ENCODE measurements at places on chromosomes 4 and X. TPM values are rescaled to one million over a fixed set of nuclear protein-coding genes. Genes with fewer than 3 reads are reported as not detected.

DNA sequence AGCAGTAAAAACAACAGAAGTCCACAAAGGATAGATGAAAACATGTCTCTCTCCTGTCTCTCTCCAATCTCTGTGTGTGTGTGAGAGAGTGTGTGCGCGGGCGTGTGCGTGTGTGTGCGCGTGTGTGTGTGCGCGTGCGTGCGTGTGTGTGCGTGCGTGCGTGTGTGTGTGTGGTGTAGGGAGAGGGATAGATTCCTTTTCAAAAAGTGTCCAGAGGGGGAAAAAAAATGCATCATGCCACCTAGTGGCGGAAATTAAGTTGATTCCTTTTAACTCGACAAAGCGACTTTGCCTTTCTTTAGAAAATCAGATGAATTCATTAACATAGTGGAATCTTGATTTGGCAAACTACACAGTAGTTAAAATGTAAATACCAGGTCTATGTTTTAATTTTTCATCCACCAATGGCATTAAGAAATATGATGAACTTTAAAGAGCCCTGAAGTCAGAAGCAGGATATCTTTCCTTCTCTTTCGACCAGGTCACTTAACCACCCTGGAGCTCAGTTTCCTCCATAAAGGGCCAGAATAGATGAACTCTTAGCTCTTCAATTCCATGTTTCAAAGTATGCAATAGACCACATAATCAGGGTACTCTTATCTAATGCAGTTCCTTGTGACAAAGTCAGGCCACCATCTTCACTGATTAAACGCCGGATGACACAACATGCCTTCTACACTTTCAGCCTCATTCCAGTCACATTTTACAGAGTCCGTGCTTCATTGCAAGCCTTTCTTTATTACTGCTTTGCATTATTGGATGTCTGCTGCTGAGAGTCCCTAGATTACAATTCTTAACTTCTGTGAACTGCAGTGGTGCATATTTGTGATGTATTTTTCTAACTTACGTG, 162.8 kb downstream of the FBXO8 start:
- DNase-seq: no peak

DNA sequence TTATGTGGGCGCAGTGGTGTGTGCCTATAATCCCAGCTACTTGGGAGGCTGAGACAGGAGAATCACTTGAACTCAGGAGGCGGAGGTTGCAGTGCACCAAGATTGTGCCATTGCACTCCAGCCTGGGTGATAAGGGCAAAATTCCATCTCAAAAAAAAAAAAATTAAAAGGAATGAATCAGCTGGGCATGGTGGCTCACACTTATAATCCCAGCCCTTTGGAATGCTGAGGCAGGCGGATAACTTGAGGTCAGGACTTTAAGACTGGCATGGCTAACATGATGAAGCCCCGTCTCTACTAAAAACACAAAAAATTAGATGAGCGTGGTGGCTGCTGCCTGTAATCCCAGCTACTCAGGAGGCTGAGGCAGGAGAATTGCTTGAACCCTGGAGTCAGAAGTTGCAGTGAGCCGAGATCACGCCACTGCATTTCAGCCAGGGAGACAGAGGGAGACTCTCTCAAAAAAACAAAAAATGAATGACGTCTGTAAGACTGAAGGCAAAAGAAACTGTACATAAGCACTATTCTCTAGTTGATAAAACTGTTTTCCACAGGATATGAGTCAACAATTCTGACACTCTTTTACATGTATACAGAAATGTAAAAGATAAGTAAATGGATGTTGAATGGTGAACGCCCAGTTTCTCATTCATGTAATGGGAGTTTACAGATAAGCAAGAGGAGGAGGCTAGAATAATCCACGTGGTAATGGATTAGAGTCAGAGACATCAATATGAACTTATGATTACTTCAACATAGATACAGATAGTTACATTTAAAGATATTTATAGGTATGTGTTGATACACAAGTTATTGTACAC, 22.2 kb downstream of the CENPC start:
- no peak for DNase-seq

DNA sequence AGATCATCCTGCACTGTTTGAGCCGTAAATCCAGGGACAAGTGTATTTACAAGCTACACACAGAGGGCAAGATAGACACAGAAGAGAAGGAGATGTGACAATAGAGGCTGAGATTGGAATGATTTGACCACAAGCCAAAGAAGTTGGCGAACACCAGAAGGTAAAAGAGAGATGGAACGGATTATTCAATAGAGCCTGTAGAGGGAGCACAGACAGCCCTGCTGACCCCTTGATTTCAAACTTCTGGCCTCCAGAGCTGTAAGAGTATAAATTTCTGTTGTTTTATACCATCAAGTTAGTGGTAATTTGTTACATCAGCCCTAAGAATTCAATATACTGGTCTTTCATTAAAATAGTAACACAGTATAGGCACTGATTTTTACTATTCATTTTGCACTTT, 447.8 kb downstream of the FAT4 start:
- no peak for DNase-seq

DNA sequence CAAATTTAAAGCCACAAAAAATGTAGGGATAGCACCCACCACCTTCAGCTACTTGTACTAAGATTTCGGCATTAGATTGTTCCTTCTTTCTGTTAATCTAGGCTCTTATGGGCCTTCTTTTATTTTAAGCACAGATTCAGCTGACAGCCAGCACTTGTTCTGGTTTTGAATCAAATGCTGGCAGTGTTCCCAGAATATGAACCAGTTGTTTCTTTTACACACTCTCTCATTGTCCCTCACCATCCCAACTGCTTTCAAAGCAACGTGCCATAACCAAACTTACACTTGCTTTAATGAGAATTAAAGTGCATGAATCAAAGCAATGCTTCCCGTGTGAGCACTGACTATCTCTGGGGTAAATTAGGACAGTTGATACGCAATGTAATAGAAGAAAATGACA, 744.5 kb upstream of the FAM241A start:
- DNase-seq: no peak

The DOK7 gene
- 0.24 TPM for total RNA-seq

All from left colon (tissue), 2 donors.